ENCODE measurements at places on chromosomes 2 and 18.

GRCh38 chr2:222903234-222904220 lies 42.7 kb downstream of the ACSL3 start:
- no peak for DNase-seq

- no peak for DNase-seq
Measured at GRCh38 chr2:40095000-40095399, 315.9 kb upstream of the THUMPD2 start.

DNA sequence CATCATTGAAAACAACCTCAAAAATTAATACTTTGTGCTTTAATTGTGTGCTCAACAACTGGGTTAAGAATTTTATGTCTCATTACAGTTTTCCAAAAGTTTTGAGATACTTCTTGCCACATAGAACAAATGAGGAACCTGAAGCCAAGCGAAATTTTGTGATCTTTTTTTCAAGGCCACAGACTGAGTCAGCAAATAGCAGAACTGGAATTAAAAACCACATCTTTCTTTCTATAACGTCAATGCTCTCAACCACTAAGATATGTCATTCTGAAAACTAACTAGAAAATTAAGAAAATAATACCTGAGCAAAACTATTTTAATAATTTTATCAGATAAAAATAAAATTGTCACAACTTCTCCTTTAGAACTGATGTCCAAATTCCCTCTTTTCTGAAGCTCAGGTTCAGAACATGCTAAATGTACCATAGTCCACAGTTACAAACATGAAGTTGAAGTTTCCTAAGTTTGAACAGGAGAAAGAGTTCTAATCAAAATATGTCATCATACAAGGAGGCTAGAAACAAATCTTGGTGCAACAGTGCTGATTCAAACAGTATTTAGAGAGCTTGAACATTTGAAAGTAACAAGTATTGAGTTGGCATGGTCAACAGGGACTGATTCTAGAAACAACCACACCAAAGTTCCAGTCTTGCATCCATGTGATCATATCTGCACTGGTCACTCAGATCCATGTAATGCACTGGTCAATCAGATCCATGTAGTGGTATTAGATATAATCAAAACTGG lies 27.6 kb upstream of the CALCRL start:
- no peak for DNase-seq

GRCh38 chr2:75521225-75521872 lies 39.4 kb downstream of the EVA1A start:
- DNase-seq: no peak

- no peak for DNase-seq
Measured at GRCh38 chr18:37484983-37485834, 80.4 kb downstream of the CELF4 start.

GRCh38 chr2:74379851-74380789 lies at the start of gene DCTN1:
DCTN1 (minus strand) TSS chr2:74380311; CDS start chr2:74380037, 274 bp downstream.
- DNase-seq: peak; percentile 45

DNA sequence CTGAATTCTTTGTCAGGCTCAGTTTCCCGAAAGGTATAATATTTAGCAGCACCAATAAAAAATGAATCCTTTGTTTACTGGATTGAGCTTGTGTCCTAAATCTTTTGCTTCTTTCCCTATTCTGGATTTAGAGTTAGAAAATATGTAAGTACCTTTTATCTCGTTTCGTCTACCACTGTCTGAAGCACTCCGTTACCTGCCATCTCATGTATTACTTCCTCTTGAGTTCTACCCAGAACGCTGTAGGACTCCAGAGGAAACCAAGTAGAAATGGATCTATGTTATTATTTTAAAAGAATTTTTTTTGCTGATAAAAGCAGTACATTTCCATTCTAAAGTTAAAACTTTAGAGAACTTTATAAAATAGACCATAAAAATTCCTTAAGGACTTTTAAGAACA lies 13.5 kb downstream of the ANKRD12 start:
- no peak for DNase-seq

- no peak for DNase-seq
Measured at GRCh38 chr2:241109210-241110088, 7.4 kb upstream of the MTERF4 start.

GRCh38 chr18:2171840-2172625 lies 399.3 kb downstream of the METTL4 start:
- no peak for DNase-seq

- no peak for DNase-seq
Measured at GRCh38 chr2:39435741-39436591, 1.1 kb downstream of the MAP4K3 start.

DNA sequence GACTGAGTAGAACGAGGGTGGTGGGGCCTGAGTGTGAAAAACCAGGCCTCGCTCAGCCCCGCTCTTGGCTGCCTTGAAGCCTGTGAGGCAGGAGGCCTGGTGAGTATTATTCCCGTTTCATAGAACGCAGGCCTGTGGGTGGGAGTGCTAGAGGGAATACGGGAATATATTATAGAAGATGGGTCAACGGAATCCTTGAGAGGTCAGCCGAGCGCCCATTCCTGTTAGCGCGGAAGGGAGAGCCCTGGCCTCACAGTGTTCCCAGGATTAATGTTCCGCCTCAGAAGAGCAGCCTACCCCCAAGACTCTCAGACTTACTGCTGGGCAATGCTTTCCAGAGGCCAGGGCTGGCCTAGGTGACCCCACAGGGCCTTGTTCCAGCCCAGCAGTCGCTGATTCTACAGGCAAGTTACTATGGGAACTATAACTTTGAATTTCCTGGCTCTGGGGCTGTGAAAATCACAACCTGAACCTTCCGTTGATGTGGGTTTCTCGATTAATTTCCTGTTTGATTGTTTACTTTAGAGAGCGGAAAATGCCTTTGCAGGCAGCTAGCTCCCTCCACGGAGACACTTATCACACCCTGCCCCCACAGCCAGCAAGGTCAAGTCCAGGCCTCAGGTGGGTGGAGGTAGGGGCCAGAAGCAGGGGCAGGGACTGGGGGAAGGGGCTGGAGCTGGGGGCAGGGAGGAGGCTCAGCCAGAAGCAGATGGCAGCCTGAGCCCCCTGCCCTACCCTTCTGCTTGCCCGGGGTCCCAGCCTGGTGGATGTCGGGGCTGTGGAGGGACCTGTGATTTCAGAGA lies 108.3 kb downstream of the SMAD7 start:
- no peak for DNase-seq

GRCh38 chr2:67641312-67642045 lies 244.3 kb downstream of the ETAA1 start:
- no peak for DNase-seq

- no peak for DNase-seq
Measured at GRCh38 chr2:170819680-170820664, 3.3 kb downstream of the GAD1 start.

- no peak for DNase-seq
Measured at GRCh38 chr2:130328710-130329109, 14.0 kb upstream of the IMP4 start.

DNA sequence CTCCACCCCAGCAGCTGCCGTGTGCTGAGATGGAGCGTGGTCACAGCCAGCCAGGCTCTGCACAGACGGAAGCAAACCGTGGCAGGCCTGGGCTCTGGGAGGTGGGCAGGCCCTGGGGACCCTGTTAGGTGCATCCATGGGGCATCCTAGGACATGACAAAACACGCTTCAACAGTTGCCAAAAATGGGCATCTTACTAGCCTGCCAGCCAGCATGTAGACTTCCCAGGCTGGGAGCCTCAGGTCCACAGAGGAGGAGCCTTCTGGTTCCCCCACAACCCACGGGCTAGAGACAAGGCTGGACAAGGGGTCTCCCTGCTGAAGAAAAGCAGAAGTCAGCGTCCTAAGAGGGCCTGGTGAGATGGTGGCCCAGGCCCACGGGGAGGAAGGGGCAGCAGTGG lies 139.5 kb downstream of the HDAC4 start:
- DNase-seq: no peak

- DNase-seq: no peak
Measured at GRCh38 chr2:99031481-99031880, 95.5 kb upstream of the CRACDL start.

GRCh38 chr2:232420073-232420454 lies 13.4 kb downstream of the ALPG start:
- no peak for DNase-seq

Measured in AG04450 (cell line).